ENCODE measurements at places on chromosomes 1 and 21.
A peak's percentile ranks its signal among the peaks of the same experiment; 100 is the strongest.

DNA sequence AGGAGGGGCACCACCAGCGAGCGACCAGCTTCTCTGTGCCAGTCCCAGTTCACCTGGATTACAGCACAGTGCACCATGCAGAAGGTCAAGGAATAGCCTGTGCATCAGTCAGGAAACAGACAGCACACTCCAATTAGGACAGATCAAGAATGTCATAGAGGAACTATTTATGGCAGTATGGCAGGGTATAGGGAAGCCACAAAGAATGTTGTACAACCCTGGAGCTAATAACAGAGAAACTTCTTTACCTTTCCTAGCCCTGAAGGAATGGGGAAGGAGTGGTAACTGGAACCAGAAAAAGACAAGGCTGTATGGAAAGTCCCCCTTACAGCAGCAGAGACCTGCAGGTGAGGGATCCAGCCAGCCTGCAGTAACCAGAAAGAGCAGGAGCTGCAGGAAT is 87.8 kb upstream of the USP24 start:
- no peak for DNase-seq

- no peak for DNase-seq
These were observed 42.2 kb downstream of the CLDN14 start for GRCh38 chr21:36437745-36438128.

- no peak for DNase-seq
These were observed 140.5 kb downstream of the SLC44A5 start for GRCh38 chr1:75470448-75470847.

GRCh38 chr1:119674111-119674526 is 26.1 kb upstream of the ZNF697 start:
- no peak for DNase-seq

DNA sequence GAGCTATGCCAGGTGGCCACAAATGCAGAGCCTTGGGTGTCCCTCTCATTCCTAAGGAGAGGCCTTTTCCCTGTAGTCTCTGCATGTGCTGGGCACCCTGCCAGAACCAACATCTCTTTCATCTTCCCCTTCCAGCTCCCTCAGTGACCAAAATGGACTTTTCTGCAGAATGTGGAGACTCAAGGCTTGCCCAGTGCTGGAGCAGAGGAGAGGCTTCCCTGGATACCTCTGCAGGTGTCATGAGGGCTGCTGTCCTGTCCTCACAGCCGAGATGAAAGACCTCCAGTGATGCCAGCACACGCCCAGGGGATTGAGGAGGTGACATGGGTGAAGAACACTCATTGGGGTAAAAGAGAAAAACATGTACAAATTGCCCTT is 347.0 kb upstream of the AJAP1 start:
- no peak for DNase-seq

- no peak for DNase-seq
These were observed 4.2 kb downstream of the SPSB1 start for GRCh38 chr1:9296850-9297249.

DNA sequence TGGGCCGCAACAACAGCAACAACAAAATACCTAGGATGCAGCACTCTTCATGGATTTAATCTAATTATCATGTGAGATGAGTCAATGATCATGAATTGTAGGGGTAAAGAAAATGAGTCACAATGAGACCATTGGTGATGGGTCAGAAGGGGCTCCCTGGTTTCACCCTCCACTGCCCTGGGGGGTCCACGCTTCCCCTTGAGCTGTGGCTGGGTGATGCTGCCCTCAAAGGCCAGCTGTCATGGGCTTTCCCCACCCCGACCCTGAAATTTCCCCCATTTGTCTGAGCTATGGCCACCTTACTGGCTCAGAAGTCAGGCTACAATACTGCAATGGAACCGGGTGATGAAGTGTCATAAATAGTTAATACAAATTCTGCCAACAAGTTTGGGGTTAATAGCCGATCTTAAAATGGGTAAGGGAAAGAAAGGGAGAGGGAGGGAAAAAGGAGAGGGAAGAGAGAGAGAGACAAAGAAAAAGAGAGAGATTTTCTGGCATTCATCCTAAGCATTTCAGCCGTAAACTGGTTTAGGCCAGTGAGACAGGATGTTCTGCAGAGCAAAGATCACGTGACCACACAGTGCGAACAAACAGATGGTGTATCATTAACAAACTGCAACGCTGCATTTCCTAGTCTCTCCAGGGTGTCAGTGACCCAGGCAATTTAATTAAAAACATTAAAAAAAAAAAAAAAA is 143.4 kb upstream of the ERRFI1 start:
- peak; percentile 50 for DNase-seq

DNA sequence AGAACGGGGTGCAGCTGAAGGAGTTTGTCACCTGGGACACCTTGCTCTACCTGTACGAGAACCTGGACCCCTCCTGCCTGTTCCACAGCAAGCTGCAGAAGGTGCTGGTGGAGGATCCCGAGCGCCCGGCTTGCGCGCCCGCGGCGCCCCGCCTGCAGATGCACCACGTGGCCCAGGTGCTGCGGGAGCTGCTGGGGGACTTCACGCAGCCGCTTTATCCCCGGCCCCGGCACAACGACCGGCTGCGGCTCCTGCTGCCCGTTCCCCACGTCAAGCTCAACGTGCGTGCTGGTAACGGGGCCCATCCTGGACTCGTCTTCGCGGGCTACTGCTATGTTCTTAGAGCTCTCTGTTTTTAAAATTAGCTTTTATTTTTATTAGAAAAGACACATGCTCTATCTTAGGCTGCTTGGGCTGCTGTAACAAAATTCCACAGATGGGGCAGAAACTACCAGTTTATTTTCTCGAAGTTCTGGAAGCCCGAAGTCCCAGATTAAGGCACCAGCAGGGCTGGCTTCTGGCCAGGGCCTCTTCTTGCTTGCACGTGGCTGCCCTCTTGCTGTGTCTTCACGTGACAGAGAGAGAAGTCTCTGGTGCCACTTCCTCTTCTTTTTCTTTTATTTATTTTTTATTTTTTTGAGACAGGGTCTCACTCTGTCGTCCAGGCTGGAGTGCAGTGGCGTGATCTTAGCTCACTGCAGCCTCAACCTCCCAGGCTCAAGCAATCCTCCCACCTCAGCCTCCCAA is 38.1 kb downstream of the TRPM2 start:
- DNase-seq, result no peak

DNA sequence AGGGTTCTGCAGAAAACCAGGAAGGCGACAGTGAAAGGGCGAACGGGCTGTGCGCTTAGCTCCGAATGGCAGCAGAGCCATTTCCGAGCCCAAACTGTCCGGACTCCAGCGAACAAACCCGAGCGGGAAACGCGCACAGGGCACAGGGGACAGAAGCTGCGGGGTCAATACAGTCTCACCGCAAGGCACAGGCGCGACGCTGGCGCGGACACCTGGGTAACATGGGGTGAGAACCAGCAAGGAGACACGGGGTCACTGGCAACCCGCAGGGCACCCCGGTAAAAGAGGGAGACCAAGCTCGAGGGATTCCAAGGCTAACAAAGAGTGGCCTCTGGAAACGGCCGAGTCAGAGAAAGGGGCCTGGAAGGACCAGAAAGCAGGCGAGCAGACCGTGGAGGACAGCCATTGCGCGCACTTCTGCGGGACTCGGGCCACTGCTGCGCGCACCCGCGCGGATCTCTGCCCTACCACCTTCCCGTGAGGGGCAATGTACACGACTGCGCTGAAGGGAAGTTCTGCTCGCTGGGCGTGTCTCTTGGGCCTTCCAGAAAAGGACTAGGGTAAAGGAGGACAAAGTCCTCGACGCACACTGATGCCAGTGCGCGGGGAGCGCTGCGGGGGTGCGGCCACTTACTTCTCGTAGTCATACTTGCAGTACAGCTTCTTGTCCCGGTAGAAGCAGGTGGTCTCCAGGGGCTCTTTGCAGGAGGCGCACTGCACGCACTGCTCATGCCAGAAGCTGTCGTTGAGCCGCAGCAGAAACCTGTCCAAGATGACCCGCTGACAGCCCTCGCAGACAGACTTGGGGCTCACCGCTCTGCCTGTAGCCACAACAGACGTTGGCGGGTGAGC is 3.8 kb downstream of the LMX1A start:
- no peak for DNase-seq
